Activated CD8-positive, alpha-beta memory T cell treated with anti-CD3 and anti-CD28 coated beads for 48 hours (primary cell): ENCODE measurements at places on chromosomes 5 and 9.

GRCh38 chr5:68415177-68416085, 199.9 kb downstream of the PIK3R1 start:
- DNase-seq: no peak

- DNase-seq: no peak
Observed at GRCh38 chr5:77560677-77561263, 68.7 kb upstream of the WDR41 start.

DNA sequence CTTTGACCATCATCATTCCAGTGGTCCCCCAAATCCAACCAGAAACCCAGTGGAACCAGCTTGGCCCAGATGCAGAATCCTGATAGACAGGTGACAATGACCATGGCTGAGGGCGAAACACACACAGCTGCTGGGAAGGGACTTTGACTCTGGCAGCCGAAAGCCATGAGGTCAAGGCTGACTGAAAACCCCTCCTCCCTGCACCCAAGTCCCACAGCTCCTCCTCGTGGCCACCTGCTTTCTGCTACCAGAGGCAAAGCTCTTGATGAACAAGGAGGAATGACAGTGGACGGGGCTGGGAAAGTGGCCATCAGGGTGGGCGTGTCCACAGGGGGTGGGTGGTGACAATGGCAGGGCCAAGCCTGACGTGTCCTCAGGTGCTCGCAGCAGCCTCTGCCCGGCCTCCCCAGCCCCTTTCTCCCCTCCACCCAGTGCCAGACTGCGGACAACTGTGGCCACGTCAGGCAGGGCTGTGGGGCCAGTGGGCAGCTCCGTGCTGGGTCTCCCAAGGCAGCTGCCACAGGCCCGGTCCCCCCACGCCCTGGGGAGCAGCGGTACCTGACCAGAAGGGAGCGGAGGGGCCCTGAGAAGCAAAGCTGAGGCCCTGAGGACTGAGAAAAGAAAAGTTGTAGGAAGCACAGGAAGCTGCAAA, 30.8 kb upstream of the SARDH start:
- no peak for DNase-seq

DNA sequence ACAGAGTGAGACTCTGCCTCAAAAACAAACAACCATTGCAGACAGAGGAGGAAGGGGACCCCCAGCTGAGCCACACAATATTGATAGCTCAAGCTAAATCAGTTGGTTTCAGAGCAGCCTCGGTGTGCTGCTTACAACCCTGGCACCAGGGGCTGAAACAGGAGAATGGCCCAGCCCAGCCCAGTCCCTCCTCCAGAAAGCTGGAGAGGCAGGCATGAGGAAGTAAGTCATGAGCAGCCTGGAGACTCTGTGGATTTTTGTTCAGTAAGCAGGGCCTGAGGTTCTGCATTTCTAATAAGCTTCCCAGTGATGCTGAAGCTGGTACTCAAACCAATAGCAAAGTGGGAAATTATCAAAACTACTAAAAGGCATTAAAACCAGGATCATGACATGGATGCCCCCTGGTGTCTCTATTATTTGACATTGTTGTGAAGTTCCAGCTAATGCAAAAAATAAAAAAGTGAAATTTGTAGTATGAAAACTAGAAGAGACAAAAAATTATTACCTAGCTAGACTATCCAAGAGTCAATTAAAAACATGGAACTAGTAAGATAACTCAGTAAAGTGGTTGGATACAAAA, 14.2 kb downstream of the PRRT1B start:
- no peak for DNase-seq

- no peak for DNase-seq
Observed at GRCh38 chr5:122871661-122872060, 26.2 kb downstream of the SNX24 start.

- no peak for DNase-seq
Observed at GRCh38 chr9:135554718-135555117, 6.8 kb upstream of the PAEP start.

DNA sequence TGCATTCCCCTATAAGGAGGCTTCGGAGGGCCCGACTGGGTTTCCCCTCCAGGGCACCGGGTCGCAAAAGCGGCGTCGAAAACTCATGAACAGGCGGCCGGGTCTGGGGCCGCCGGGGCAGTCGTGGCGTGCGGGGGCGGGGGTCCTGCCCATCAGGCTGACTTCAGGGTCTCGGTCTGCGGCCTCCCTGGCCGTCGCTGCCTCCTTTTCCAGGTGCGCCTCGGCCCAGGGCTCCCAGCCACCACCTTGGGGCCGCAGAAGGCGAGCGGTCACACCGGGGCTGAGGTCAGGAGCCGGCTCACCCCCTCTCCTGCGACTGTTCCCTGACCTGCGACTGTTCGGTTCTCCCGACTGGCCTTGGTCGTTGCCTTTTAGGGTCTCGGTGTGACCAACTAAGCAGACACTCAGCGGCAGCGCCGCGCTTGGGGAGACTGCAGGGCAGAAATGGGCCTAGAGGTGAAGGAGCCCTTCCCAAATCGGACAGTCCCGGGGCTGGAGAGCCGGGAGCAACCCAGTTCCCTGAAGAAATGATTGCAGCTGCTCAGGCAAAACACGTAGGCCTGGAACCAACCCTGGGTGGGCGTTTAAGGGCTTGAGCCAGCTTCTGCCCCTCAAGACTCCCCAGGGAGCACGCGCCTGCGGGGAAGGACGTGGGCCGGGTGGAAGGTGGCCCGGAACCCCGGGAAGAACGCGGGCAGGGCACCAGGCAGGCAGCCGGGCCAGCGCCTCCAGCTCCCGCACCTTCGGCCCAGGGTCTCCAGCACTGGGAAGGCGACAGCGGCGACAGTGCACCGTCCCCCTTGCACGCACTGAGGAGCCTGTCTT, 11.2 kb downstream of the IRX2 start:
- no peak for DNase-seq

DNA sequence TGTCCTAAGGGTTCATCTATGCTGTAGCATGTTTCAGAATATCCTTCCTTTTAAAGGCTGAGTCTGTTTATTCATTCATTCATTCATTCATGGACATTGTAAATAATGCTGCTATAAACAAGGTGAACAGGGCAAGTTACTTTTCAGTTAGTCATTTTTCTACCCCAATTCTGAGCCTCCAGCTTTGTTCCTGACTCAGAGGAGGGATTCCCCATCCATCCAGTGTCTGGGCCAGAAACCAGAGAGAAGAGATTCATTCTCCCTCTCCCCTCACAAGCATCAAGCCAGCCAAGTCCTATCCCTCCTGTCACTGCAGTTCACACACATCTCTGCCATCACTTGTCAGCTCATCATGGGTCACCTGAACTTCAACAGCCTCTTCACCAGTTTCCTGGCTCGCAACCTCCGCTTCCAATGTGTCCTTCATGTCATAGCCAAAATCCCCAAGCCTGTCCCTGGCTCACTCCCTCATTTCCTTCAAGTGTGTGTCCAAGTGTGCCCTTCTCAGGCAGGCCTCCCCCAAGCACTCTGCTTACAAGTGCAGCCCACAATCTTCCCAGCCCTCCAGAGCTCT, 203.0 kb downstream of the TTLL11 start:
- DNase-seq: no peak

GRCh38 chr9:129571298-129572051, 49.4 kb downstream of the C9orf50 start:
- no peak for DNase-seq

DNA sequence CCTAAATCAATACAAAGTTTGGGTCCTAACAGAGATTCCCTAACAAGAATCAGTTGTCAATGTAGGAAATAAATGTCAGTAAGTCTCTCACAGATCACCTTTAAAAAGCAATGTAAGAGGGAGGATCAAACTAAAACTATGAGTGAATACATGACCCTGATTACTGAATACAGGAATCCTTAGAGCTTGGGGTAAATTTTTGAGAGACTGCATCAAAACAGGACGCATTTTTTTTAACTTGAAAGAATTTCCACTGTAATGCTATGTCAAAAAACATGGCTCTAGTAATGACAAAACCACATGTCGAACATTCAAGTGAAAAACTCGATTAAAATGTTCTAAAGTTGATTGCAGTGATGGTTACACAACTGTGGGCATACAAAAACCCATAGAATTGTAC, 21.9 kb downstream of the ZDHHC21 start:
- no peak for DNase-seq

DNA sequence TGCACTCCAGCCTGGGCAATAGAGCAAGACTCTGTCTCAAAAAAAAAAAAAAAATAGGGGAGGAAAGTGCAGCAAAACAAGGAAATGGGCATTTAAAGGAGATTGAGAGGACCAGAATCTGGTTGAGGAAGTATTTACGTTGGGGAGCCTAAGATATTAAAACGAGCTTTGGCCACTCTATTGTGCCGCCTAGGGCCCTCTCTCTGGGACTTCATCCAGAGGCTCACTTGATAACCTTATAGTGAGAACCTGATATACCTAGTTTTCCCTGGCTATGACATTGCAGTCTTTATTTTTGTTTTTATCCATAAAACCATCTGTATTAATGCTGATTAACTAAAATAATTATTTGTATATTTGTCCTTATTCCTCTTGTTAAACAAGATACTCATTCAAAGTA, 213.6 kb downstream of the SAXO1 start:
- DNase-seq: no peak

DNA sequence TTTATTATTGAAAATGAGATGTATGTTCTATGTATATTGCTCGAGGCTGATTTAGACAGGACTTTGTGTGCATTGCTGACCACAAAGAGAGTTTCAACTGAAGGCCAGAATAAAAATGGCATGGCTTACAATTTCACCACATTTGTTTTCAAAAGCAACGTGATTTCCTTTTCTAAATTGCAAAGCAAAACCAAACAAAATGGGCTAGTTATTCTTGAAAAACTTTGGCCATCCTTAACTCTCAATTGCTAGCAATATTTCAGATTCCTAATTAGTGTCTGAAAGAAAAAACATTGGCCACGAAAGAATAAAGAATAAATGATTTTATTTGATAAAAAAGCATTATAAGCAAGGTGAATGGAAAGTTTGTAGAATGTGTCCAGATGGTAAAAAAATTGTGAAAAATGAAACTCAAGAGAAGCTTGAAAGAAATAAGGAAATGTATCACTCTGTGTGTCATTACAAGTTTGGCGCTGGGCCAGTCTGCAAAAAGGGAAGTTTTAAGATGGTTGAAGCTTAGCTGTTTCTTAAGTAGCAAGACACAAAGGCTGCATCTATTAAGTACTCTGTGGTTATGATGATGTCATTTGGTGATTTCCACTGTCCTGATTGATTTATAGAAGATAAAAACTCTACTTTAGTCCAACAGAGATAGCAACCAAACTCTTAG, 89.2 kb upstream of the PRLR start:
- peak; percentile 45 for DNase-seq

DNA sequence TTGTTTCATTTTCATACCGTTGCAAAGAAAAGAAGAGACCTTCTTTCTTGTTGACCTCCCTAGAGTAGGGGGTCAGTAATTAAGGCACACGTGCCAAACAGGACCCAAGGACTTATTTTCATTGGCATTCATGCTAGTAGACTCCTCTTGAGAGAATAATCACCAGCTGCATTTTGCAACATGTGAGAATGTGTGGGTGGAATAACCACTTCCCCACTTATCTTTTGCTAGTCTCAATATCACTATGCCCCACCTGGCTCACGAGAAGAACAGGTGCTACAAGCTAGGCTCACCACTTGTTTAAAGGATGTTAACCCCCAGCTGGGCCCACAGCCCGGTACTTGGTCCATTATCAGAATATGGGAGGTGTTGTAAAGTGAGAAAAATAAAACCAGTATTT, 460.7 kb upstream of the MEF2C start:
- no peak for DNase-seq

GRCh38 chr5:128487041-128487440, 51.0 kb downstream of the FBN2 start:
- no peak for DNase-seq

DNA sequence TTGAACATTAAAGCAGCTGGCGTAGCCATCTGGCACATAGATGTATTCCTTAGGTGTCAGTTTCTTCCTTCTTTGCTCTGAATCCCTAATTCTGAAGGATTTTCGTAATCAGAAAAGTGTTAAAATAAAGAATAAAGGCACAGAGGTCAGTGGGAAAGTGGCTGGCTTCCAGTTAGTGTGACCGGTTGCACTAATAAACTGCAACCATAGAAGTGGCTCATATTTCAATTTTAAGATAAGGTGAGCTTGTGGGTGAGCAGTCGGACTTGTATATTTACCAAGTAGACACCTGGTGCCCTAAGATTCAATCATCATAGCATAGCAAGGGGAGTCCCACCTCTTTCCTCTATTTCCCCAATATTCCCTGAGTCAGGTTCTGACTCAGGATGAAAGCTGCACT, 459.6 kb downstream of the ACTL7B start:
- no peak for DNase-seq

DNA sequence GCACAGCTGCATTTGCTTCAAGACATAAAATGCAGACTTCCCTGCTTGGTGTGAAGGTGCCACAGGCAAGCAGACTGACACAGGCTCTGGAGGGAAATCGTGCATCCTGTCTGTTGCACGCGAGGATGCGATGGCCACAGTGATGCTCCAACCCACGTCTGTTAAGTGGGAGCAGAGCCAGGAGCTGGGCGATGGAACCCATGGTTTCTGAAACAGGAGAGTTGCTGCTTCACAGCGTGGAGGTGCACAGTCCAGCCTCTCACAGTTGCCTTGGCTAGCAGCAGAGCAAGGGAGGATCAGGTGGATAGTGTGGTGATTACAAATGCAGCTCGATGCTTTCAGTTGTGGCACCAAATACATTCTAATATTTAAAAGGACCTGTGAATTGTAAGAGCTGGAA, 108.8 kb downstream of the TENT4A start:
- DNase-seq: no peak

DNA sequence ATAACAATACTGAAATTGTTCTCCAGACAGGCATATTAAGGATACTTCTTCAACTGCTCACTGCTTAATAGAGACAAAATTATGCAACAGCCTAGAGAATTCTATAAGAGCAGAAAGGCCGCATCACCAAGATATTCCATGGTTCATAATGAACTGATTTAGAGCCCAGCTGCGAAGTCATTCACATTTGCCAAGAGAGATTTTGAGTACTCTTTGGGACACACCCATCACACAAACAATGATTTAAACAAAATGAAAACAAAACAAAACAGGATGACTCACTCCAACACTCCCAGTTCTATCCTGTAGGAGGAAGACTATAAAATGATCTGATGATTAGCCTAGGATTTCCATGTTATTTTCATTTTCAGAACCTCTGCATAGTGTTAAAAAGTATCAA, 145.7 kb upstream of the GNA14 start:
- DNase-seq: no peak

DNA sequence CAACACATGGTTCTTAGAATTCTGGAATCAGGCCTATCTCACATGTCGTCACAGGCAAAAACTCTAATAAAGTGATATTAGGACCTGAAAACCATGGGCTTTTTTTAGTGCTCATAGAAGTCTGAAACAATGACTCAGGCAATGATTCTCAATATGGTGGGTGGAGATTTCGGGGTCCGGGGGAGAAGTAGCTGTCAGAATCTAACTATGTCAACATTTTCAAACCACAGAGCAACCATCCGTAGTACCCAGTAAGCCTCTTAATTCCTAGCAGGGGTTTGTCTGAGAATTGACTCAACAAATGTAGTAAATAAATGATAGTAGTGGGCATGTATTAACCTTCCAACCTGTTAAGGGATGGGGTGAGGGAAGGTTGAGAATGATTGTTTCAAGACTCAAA, 2.6 kb downstream of the AMACR start:
- no peak for DNase-seq

- no peak for DNase-seq
Observed at GRCh38 chr9:98472216-98472615, 216.8 kb upstream of the TBC1D2 start.

- no peak for DNase-seq
Observed at GRCh38 chr9:120965344-120966012, 38.9 kb upstream of the TRAF1 start.
